ENCODE measurements at places on chromosomes 4 and X.

GRCh38 chrX:75603833-75604232 lies 81.0 kb upstream of the ZDHHC15 start:
- no peak for DNase-seq

DNA sequence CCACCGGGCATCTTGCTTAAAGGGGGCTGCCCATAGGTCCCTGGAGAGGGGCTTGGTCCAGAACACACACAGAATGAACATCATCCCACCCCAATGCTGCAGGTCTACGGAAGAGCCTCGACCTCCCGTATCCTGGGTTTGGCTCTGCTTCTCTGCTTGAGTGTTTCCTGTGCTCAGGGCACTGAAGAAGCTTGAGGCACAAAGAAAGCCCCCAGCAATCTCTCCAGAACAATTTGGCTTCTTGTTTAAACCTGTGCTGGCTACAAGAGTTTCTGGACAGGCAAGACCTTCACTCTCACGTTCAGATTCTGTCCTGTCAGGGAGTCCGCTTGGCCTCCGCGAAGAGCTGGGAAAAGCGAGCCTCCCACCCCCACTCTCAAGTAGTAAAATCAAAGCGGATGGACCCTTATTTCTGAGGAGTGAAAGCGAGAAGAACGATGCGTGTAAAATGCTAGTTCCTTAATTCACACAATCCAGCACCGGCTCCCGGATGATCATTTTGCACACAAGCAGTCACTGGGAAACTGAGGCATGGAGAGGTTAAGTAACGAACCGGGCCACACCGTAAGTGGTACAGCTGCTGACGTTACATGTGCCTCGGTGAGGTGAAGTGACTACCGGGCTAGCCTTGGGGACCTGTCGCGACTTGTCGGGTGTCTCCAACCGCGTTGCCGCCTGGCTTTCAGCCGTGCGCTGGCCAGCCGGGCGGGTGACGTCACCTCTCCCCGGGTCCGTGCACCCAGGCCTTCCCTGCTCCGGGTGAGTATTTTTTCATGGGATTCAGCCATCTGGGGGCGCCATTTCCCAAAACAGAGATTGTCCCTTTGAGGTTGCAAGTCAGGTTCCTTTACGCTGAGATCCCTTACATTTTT lies 3.1 kb upstream of the SFRP2 start:
- DNase-seq: no peak

GRCh38 chr4:173370477-173371291 lies at the start of gene SAP30:
Gene SAP30, plus strand, starts transcription at chr4:173370954. Its CDS starts 229 bp downstream, at chr4:173371183.
- DNase-seq: peak; percentile 75

- DNase-seq: no peak
These were observed 2.0 kb downstream of the NDST3 start for GRCh38 chr4:118036336-118036735.

- DNase-seq: no peak
These were observed 21.2 kb downstream of the SH3D19 start for GRCh38 chr4:151304226-151304625.

- DNase-seq: no peak
These were observed 825 bp downstream of the DYNLT3 start for GRCh38 chrX:37846558-37846933.

- DNase-seq: no peak
These were observed 67.2 kb upstream of the ETNPPL start for GRCh38 chr4:108829966-108830492.

DNA sequence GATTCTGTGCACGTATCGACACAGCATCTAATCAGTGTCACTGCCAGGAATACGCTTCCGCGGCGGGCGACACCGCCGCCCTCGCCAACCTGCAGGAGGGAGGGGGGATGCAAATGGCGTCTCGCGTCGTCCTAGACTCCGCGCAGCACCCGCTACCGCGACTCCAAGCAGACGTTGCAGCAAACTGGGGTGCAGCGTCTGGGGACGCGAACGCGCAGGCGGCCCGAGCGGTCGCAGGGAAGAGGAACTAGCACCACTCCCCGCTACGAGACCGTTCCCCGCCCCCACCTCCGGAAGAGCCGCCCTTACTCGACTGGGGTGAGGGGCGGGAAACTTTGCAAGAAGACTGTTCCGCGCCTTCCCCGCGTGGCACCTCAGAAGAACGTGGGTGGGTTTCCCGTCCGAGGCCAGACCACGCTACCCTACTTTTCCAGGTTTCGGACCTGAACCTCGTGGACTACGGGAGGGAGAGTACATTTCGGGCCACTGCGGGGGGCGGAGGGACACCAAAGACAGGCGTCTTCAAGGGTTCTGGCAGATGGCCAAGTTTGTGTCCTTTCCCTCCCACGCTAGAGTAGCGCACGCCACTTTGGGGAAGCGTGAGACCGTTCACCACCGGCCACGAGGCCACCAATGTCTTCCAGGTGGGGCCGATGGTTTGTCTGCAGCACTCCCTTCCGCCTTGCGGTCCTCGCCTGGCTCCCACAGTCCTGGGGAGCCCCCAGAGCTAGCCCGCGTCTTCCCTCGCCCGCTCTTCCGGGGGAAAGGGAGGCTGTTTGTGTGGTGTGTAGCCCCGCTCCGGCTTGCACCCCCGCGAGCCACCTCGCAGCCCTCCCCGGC lies 78.0 kb upstream of the BCOR start:
- no peak for DNase-seq
